Stimulated activated CD4-positive, alpha-beta T cell treated with anti-CD3 and anti-CD28 coated beads, Interleukin-15, amount 100 ng/mL, for 1 hour (primary cell): ENCODE measurements at places on chromosomes 5 and 9.

GRCh38 chr5:61332851-61333320, 828 bp downstream of the ZSWIM6 start:
- peak; percentile 18 for DNase-seq

DNA sequence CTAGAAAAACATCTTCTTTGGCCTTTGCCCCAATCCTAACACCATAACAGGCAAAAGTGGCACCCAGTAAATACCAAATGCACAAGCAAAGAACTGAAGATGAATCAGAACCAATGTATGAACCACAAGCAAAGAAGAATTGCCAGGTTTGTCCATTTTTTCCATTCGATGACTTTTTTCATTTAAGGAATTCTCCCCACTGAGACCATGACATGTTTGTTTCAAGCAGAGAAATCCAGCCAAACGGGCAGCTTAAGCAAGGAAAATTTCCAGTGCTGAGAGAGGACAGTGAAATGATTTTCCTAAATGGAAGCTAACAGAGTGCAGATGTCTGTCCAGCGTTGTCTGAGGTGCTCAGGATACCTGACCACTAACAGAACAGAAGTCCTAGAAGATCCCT, 203.7 kb downstream of the ADAMTS12 start:
- DNase-seq = no peak

DNA sequence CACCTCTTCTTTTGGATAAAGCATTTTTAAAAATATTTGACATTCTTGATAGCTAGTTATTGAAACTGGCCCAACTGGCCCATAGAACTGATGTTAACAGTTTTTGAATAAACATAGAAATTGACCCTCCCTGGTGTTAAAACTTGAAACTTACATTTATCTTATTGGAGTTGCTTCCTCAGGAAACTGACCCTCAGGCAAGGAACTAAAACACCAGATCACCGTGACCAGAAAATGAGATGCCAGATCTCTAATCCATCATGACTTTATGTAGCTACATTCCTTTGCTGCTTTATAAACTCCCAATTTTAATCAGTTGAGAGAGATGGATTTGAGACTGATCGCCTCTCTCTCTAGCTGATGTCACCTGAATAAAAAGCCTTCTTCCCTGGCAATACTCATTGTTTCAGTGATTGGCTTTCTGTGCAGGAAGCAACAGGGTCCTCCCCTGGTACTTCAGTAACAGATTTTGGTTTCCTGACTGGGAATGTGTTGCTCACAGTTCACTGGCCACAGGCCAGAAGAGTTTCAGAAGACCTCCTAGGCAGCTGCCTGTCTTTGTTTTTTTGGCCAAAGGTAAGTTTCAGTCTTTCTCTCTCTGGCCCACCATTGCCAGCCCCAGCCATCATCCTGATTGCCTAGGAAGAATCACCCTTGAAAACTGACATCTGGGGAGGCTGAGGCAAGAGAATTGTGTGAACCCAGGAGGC, 212.4 kb downstream of the DTWD2 start:
- no peak for DNase-seq

DNA sequence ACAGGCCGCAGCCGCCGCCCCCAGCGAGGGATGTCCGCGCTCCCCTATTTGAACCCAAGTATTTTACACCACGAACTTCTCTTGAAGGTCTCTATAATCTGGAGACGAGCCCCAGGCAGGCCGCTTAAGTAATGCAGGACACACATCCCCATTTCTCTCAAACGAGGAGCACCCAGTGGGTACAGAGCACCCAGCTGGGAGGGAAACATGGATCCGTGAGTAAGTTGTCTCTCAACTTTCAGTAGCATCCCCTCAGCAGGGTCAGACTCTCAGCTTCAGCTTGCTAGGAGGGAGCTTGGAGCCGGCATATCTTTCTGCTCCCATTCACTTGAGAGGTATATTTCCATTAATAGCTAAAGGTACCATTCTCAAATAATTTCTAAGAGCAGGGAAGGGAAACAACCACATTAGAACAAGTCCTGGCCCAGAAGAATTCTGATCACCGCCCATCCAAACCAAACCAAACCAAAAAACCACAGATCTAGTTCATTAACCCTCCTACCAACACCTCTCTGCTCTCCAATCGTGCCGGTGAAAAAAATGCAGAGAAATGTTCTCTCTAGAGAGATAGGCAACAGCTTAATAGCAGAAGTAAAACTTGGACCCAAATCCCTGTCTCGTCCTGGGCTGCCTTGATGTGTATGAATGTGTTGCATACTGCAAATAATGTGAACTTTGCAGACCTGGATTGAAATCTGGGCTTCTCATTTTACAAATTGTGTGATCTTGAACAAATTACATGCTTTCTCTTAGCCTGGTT, 910 bp downstream of the TDRD7 start:
- DNase-seq = no peak

GRCh38 chr5:112533362-112533761, 114.3 kb upstream of the EPB41L4A start:
- DNase-seq = no peak

DNA sequence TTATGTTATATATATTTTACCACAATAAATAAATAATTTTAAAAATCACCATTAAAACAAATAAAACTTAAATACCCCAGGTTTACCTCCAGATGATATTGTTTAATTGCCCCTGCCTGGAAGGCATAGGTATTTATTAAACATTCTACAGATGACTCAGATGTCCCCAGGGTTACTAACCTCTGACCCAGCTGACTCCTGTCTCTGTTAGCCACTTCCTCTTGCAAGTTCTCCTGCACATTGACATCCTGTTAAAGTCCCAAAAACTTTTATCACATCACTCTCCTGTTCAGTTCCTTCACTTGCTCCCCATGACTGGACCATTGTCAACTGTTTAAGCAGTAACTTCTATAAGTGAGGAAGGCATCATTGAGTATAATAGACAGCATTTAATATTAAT, 37.0 kb upstream of the RAB3C start:
- DNase-seq = no peak

GRCh38 chr9:72882117-72882775, 70.6 kb downstream of the ALDH1A1 start:
- no peak for DNase-seq

DNA sequence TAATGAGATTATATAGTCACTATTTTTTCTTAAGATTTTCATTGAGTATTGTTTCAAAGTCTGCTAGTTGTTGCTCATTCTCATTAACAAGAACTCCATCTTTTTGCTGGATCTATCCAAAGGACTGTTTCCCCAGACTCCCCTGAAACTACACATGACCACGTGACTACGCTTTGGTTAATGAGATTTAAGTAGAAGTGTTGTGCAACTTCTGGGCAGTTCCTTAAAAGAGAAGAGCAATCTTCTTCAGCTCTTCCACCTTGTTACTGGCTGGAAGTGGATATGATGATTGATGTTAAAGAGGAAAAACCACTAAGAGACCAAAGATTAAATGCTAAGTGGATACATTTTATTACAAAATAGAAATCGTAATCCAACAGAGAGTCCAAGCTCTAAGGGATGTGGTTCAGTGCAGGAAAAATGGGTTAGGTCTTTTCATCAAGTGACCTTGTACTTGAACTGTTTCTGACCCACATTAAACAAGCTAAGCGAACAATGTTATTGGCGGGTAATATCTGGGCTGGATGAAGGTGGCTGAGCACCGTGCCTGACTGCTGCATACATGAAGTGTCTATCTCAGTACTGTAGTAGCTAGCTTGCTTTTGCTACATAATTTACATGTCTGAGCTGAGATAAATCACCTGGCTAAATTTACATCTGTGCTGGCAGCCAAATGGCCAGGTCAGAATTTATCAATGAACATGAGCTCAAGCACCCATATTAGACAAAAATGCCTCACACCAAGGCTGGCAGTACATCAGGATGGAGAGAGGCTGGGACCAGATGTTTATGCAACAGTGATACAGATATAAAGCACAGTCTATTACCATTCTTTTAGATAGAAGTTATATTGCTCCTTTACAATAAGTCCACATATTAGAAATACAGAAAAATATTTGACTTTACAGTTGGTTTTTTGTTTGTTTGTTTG, 7.5 kb upstream of the CTNNAL1 start:
- DNase-seq = no peak

GRCh38 chr5:80919678-80920196, 40.4 kb upstream of the RASGRF2 start:
- DNase-seq = no peak

- no peak for DNase-seq
Observed at GRCh38 chr5:8239198-8239597, 370.2 kb downstream of the MTRR start.

GRCh38 chr5:100900796-100901781, 2.0 kb downstream of the ST8SIA4 start:
- peak; percentile 78 for DNase-seq

DNA sequence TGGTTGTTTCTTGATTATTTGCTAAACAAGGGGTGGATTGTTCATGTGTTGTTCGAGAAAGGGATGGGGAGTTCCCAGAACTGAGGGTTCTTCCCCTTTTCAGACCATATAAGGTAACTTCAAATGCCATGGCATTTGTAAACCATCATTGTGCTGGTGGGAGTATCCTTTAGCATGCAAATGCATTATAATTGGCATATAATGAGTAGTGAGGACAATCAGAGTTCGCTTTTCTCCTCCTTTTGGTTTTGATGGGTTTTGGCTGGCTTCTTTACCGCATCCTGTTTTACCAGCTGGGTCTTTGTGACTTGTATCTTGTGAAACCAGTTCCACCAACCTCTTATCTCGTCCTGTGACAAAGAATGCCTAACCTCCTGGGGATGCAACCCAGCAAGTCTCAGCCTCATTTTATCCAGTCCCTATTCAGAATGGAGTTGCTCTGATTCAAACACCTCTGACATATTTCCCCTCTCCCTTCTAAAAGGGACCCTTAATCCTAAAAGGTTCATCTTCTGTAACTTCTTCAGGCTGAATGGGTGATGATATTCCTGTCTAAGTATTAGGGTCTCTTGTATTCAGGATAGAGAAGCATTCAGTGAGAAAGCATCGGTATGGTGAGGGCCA, 8.7 kb upstream of the FBN2 start:
- DNase-seq = no peak

DNA sequence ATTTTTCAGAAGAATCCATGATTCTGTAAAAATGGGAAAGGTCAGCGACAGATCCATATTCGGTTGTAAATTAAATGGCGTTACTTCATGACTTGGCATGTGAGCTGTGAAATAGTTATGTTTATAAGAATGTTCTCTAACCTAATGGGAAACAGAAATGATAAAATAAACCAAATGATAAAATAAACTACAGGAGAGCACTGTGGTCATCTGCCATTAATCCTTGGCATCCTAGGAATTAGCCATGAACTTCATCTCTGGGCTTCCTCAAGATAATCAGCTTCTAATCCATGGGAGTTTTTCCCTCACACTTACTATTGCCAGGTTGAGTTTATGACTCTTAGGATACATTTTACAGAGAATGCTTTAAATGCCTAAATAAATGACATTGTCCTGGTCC, 94.6 kb upstream of the SLC30A5 start:
- no peak for DNase-seq

- DNase-seq = no peak
Observed at GRCh38 chr9:125889476-125890419, 142.6 kb downstream of the PBX3 start.

DNA sequence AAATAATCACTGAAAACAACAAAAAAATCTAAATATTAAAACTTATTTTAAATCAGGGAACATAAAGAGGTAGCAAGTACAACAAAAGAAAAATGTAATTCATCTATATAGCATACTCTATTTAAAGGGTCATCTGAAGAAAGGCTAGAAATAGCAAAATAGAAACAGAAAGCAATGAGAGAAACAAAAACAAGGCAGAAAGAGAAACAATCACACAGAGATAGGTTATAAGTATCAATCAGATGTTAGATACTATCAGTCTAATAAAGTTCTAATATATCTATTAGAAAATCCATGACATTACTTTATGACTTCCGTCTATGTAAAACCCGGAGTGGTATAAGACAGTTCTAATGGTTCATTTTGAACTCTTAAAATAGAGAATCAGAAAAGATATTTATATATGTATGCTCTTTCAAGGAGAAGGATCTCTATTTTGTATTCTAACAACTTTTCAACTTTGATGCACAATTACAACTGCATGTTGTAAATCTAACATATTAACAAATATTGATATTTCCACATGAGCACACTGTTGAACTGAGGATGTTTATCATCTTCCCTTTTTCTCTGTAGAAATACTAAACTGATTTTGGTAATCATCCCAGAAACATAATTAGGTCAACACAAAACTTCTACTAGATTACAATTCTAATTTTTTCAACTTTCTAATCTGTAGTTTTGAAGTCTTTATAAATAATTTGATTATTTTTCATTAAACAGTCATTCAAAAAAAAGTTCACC, 15.8 kb downstream of the RICTOR start:
- DNase-seq = no peak

DNA sequence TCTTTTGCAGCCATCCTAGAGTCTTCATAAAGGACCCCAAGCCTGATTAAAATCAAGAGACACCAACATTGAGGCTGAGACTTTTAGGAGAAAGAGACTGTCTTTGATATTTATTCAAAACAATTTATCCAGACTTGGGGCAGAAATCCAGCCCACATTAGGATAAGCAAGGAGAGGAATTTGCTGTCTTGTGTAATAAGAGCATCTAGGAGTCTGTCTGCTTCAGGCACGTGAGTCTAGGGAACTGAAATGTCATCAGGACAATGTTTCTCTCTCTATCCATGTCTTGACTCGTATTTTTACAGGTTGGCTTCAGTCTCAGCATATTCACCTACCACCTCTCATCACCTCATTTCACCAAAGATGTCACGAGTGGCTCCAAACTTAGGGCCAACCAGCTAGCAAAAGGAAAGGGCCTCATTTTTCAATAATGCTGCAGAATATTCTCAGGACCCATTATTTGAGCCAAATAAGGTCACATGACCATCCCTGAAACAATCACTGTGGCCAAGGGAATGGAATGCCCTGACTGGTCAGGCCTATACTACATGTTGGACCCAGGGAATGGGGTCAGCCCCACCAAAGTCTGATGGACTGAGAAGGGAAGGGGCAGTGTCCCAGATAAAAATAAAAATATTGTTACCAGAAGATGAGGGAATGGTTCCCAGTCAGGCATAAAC, 70.3 kb upstream of the SAP30L start:
- DNase-seq = no peak

DNA sequence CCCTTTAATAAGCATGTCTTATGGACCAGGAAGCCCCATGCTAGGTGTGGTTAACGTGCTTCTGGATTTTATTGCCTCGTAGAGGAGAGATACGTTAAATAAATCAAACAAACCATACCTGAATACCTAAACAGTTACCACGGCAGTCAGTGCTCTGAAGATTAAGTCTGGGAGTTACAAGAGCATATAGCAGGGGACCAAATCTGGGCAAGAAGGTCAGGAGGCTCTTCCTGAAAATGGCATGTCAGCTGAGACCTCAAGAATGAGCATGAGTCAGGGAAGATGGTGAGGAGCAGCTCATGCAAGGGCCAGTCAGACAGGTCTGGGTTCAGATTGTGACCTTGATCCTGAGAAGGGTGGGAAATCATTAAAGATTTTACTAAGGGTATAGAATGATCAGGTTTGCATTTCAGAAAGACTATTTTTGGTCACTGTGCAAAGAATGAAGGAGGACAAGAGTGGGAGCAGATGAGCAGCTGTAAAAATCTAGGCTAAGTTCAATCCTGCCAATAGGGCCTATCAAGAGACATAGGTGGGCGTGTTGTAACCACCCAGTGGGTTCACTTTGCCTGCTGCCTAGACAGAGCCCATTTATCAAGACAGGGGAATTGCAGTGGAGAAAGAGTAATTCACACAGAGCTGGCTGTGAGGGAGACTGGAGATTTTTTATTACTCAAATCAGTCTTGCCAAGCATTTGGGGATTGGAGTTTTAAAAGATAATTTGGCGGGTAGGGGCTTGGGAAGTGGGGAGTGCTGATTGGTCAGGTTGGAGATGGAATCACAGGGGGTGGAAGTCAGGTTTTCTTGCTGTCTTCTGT, 4.8 kb upstream of the ZNF366 start:
- DNase-seq = no peak
